Activated naive CD4-positive, alpha-beta T cell (primary cell): ENCODE measurements at places on chromosomes 7 and 10.

DNA sequence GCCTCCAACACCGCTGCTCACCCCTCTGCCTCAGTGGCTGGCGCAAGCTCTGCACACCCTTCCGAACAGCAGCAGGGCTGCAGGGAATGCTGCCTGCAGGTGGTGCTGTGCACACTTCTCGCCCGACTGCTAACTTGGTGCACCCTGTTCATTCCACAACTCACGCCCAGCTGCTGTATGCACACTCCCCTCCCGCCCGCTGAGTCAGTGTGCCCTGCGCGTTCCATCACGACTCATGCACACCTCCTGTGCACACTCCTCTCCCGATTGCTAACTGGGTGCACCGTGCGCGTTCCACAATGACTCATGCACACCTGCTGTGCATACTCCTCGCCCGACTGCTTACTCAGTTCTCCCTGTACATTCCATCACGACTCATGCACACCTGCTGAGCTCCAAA, 21.5 kb downstream of the ADARB2 start:
- DNase-seq, result no peak

- DNase-seq, result no peak
These were observed 14.8 kb downstream of the COL13A1 start for GRCh38 chr10:69816521-69816920.

GRCh38 chr10:4256971-4257370, 472.0 kb upstream of the KLF6 start:
- DNase-seq, result no peak

DNA sequence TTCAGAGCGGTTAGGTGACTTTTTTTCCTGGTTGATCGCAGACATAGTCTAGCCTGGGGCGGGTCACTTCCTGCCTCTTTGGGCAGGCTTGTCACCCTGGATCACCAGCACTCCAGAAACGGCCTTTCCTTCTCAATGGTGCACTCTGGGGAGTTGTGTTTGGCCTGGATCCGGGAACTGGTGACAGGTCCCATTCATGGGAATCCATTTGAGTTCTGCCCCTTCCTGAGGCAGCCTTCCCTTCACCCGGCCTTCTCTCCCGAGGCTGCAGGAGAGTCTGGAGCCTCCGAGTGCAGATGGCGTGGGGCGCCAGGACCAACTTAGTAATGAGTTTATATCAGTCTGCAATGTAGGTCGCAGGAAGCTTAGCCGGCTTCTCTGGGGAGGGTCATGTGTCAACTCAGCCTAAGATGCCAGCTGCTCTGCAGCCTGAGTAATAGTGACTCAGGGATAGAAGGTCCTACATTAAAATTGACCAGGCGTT, 54.2 kb downstream of the TACR2 start:
- DNase-seq, result no peak

DNA sequence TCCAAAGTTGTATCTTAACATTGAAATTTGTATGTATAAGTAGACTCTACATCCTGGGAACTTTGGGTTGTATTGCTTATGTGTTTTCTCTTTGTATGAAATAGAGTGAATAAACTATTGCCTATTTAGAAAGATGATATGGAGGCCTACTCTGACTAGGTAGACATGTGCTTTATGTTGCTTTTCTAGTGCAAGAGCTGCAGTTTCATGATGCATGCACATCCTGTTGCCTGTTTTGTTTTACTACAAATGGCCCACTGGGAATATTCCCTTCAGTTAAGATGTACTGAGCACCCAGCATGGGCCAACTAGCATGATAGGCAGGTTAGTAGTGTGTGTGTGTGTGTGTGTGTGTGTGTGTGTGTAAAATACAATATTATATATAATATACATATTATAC, 282.1 kb upstream of the LRGUK start:
- no peak for DNase-seq

- DNase-seq, result no peak
These were observed 154.8 kb upstream of the PRR15 start for GRCh38 chr7:29408841-29409243.

GRCh38 chr7:36765605-36766004, 41.3 kb upstream of the AOAH start:
- no peak for DNase-seq

DNA sequence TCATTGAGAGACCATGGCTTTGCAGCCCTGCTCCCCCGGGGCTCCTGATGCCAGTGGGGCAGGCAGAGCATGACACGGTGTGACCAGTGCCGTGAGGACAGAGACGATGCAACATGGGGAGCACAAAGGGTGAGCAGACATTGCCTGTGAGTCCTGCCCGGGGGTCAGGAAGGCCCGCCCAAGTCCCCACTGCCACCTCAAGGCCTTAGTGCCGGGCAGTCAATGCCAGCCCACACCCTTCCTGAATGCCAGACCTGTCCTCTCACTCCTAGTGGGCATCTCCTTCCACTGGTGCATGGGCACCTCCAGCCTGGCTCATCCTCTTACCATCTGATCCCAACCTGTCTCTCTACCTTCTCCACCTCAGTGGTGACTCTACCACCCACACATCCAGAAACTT, 157.9 kb upstream of the ZMIZ1 start:
- DNase-seq, result no peak

DNA sequence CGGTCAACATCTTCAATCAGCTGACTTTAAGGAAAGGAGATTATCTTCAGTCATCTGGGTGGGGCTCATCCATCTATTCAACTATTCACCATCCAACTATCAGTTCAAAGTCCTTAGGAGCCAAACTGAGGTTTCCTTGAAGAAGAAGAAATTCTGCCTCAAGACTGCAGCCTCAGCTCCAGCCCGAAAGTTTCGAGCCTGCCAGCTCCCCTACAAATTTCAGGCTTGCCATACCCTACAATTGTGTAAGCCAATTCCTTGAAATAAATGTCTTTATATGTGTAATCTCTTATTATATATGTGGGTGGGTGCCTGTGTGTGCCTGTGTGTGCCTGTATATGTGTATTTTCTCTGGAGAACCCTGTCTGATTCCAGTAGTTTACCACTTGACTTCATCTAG, 447.8 kb downstream of the INHBA start:
- DNase-seq, result no peak

DNA sequence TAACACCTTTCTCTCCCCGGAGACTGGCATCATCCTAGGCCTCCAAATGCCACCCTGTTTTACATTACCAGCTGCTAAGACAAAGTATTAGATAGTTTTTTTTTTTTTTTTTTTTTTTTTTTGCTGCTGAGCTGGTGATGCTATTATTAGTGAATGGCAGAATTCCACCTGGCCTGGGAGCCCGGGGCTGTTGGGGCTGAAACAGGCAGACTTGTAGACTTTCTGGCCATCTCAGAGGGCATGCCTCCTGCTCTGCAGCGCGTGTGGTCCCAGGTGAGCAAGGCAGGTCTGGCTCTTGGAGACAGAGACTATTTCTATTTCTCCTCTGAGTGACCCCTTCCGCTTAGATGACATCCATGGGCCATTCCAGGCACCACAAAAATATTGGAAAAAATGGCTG, 104.2 kb downstream of the EMX2 start:
- no peak for DNase-seq

- no peak for DNase-seq
These were observed 85.3 kb upstream of the CCDC6 start for GRCh38 chr10:59991661-59992060.

DNA sequence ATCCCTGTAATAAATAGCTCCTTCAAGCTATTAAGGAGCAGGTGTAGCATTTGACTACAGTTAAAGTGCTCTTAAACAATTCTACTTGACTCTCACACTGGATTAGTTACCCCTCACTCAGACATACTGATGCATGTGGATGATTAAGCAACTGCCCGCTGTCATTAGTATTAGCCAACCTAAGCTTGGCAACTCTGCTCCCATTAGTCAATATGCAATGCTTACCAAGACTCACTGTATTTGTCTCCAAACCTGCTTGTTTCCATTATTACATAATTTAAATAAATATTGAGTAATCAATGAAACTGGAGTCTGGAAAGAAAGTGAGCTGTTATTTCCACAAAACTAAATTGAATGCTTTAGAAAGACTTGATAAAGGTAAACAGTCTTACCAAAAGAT, 144.0 kb upstream of the ASAH2 start:
- no peak for DNase-seq

DNA sequence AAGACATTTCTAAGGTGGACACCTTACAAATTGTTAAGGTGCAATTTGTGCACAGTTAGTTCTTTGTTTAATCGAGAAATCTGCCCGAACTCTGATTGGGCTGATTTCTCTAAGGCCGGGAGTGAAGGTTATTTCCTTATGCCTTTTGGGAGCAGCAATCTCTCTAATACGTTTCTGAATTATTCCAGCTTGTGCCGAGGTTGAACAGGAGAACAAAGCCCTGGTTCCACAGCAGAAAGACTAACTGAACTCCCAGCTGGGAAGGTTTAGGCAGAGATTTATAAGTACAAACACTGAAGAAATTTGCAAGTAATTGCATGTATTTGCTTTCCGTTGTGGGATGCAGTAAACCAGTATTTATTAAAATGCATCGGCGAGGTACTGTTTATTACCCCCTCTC, 116.8 kb downstream of the GLI3 start:
- no peak for DNase-seq

DNA sequence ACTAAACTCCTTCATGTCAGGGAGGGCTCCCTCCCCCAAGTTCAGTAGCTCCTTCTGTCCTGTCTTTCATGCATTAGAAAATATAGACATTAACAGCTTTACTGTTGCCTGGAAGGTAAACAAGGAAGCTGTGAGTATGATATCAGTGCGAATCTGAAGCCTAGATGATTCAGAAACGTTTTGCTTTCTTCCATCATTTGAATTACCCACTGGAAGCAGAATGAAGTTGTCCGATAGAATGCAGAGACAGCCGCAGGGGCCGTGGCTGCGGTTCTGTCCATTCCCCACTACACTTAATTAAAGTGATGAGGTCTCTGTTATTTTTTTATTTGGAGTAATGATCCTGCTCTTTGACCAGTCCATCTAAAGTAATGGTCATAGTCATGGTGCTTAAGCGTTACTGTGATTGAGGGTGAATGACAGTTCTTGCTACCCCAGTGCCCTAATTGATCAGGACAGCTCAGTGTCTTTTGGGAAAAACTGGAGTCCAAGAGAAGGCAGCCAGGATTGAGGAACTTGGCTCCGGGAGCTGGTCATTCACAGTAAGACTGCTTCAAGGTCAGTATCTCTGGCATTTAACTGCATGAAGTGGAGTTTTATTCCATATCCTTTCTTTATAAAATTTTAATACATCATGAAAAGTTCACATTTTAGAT, 69.9 kb downstream of the PTPRE start:
- DNase-seq, result no peak

DNA sequence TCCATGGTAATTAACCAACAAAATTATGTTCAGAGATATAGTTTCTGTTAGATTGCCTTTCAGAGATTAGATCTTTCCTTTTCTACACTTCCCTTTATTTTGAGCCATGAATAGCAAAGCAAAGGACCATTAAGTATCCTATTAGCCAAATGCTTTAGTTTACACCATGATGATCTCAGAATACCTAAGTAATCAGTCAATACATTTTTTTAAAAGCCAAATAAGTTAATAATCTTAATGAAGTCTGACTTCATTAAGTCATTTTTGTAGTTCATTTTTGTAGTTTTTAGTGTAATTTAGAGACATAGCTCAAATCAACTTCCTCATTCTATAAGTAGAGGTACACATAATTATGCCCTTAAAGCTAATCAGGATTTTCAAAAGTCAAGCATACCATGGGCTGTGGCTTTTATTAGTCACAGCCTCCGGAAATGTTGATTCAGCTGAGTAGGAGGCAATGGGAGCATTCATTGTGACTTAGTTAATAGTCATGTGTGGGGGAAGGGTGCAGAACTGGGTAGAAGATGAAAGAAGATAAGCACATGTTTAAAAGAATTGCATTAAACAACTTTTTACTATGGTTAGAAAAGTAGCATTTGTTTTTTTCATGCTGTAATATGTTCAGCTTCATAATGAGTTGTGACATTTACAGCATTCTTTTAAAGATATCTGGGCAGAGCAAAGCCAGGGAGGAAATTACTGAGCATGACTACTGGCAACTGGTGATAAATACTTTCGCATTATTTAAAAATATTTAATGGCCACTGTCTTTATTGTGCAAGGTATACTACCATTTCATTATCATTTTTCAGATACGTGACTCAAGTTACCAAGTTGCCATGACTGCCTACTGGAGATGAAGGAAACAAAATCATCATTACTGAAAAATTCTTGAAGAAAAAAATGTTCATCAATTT, 57.3 kb upstream of the CCDC71L start:
- DNase-seq, result peak; percentile 7

DNA sequence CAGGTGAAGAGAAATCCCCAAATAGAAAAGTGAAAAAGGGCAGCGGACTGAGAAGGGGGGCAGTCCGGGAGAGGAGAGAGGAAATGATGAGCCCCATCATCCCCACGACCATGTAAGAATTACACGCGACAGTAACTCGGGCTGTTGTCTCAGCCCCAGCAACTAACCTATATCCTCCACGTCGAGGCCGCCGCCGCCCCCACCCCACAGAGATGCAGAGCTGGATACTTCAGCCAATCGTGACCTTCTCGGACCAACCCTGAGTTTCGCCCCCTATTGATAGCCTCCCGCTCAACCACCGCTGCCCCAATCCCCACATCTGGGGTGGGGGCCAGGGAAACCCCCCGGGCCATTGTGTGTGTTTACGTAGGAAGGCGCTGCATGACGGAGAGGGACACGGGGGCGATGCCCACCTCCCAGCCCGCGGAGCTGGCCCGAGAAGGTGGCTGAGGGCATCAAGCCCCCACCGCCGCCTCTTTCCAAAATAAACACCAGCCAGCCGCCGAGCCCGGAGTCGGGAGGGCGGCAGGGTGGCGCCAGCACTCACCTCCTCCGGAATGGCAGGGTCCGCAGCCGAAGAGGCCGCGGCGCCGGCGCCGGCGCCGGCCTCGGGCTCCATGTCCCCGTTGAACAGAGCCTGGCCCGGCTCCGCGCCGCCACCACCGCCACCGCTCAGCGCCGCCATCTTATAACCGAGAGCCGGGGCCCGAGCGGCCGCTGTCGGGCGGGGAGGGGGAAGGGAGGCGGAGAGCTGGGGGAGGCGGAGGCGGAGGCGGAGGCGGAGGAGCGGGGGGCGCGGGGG, 509 bp downstream of the BRAF start:
- DNase-seq, result peak; percentile 80
